ENCODE measurements at places on chromosomes 2 and 18. TPM values are rescaled to one million over a fixed set of nuclear protein-coding genes. Genes with fewer than 3 reads are reported as not detected.

FEV gene
- polyA plus RNA-seq: 1.9 TPM

ARHGAP15 gene
- polyA plus RNA-seq: 9.8 TPM

SEPTIN2 gene
- 243 TPM for polyA plus RNA-seq

MAP3K2 gene
- polyA plus RNA-seq: 6.6 TPM

ADD2 gene
- polyA plus RNA-seq: 0.15 TPM

RALB gene
- 45.2 TPM for polyA plus RNA-seq

ALPP gene
- not detected for polyA plus RNA-seq

LPIN2 gene
- polyA plus RNA-seq: 16.5 TPM

REG3A gene
- 67.5 TPM for polyA plus RNA-seq
